ENCODE measurements at places on chromosomes 11 and 22.

GRCh38 chr11:118530683-118531596, at the start of gene TMEM25:
TMEM25 (plus strand) TSS chr11:118531192; CDS start chr11:118531802, 610 bp downstream.
- peak; percentile 87 for DNase-seq

DNA sequence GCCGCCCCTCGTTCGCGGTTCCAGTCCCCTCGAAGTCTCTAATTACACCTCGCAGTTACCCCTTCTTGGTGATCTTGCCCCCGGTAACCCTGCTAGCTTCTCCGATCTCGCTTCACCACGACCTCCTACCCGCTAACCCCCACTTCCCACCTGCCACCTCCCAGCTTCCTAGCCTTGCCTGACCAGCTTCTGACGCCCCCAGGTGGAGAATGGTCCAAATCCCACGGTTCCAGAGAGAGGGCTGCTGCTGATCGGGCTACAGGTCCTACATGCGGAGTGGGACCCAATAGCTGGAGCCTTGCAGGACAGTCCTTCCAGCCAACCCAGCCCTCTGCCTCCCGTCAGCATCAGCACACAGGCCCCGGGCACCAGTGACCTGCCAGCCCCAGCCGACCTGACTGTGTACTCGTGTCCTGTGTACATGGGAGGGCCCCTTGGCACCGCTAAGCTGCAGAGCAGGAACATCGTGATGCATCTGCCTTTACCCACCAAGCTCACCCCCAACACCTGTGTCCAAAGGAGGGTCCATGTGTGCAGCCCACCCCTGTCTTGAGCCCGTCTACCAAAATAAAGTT, 31.9 kb downstream of the RRP8 start:
- no peak for DNase-seq

GRCh38 chr11:69557266-69557665, 75.8 kb downstream of the LINC01488 start:
- DNase-seq = no peak

GRCh38 chr11:43486141-43486540, 127.4 kb downstream of the TTC17 start:
- no peak for DNase-seq

DNA sequence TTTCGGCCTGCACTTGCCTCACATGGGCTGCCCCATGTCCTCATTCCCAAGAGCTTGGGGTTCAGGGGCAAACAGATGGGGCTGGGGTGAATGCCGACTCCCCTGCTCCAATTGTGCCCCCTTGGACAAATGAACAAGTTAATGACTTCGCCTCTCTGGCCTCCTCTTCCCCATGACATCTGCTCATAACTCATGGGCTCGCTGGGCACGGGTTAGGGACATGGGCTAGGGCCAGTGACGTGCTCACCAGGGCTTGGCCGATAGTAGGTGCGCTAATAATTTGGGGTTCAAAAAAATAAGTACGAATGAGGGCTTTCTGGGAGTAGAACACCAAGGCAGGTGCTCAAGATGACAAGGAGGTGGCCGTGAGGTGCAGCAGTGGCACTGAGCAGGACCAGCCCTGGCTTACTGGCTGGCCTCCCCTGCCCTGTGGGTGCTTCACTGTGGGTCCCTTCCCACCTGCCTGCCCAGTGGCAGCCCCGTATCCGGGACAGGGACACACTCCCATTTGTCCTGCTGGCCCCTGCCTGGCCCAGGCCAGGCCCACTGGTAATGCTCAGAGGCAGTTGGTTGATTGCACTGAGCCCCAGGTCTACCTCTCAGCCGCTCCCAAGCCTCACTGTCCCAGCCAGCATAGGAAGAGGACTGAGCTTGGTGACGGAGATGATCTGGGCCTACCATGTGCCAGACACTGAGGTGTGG, 12.3 kb downstream of the CBX6 start:
- DNase-seq = no peak

GRCh38 chr11:11519184-11519583, 102.6 kb downstream of the GALNT18 start:
- DNase-seq = no peak

DNA sequence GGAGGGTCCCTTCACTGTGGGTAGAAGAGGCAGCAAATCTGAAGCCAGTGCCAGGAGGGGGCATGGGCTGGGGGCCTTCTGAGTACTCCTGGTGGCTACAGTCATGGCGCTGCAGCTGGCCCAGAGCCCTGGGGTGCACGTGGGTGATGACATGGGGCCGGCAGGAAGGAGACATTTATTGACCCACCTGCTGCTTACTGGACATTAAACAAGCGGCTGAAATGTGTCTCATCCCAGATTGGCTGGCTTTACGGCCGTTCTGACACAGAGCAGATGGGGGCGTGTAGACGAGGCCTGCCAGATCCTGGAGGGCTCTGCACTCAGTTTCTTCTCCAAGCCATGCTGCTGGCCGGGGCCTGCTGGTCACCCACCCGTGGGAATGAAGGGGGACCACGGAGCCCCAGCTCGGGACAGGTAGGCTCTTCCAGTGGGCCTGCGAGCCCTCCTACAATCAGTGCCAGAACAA, 906.9 kb downstream of the BRD1 start:
- peak; percentile 26 for DNase-seq

DNA sequence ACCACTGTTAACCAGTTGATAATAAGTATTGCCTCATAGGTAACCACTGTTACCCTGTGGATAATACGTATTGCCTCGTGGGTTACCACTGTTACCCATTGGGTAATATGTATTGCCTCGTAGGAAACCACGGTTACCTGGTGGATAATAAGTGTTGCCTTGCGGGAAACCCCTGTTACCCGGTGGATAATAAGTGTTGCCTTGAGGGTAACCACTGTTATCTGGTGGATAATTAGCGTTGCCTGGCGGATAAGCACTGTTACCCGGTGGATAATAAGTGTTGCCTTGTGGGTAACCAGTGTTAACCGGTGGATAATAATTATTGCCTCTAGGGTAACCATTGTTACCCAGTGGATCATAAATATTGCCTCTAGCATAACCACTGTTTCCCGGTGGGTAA, 27.3 kb upstream of the NXPE4 start:
- no peak for DNase-seq

DNA sequence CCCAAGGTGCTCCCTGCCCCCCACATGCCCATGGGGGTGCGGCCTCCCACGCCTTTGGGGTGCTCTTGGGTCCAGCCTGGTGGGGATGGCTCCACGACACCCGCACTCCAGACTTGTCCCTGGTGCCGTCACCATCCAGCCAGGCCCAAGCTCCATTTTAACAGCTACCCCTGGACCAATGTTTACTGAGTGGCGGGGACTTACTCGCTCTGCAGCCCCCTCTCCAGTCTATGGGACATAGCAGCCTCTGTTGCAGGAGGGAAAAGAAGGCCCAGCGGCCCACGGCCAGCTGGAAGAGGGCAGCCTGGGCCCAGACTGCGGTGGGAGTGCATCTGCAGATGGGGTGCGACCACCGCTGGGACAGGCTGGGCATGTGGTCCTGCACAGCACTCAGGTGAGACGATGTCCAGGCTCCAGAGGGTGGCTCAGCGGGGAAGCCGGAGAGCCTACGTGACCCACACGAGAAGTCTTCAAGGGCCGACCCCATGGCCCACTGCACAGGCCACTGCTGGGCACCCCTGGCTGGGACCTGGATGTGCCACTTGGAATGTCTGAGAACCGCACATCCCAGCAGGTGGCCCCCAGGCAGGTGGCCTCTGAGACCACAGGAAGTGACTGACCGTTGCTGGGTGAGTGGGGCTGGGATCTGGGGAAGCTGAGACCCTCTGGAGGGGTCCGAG, 18.1 kb downstream of the IL17REL start:
- DNase-seq = no peak

GRCh38 chr22:36196254-36197064, 5.2 kb downstream of the APOL4 start:
- DNase-seq = no peak

GRCh38 chr11:130813196-130813595, 103.1 kb downstream of the SNX19 start:
- no peak for DNase-seq

DNA sequence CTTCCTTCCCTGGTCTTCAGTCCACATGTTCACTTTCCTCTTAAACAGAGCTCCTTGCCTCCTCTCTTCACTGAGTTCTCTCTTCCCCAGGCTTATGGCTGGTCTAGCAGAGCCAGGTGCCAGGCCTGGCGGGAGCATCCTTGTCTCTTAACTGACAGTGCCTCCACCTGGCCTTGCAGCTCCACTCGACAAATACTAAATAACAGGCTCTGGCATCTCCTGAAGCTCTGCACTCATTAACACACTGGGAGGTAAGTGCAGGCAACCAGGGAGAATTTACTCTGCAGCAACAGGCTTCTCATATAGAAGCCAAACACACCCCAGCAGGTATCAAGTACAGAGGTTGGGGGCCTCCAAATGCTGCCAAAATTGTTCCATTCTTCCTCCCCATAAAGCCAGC, 438.1 kb downstream of the SOX6 start:
- no peak for DNase-seq

GRCh38 chr22:25728071-25728470, 13.9 kb upstream of the MYO18B start:
- no peak for DNase-seq

GRCh38 chr11:25658916-25659315, 673.0 kb upstream of the ANO3 start:
- DNase-seq = no peak

- DNase-seq = peak; percentile 48
These were observed 2132.2 kb downstream of the LRRC4C start for GRCh38 chr11:39327302-39327701.

DNA sequence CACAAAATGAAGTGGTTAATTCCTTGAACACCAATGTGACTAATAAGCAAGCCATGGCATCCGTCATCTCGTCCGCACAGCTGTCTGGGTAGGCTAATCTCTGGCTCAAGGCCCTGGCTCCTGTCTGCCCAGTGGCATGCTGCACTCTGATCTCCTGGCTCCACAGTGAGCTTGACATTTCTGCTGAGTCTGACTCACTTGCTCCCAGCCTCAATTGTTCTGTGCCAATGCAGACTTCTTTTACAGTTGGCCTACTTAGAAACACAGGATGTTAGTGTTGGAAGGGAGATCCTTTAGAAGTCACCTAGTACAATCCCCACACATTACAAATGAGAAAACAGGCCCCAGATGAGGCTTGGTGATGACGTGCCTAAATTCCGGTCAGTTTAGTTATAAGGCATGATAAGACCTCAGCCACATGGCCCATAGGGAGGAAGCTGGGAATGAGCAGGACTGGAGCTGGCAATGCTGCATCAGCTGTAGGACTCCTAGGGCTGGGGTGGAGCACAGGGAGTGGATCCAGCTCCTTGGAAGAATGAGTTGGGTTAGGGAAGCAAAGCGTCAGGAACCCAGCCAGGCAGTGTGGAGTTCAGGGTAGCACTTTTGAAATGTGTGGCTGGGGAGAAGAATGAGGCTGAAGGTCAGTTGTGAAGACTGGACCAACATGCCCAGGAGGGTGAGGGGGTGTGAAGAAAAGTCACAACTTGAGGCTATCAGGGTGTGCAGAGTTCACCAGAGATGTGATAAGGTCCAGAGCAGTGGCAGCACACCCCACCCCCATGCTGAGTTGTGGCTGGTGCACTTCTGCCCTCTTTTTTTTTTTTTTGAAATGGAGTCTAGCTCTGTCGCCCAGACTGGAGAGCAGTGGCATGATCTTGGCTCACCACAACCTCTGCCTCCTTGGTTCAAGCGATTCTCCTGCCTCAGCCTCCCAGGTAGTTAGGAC, 70.2 kb upstream of the EED start:
- DNase-seq = peak; percentile 59

DNA sequence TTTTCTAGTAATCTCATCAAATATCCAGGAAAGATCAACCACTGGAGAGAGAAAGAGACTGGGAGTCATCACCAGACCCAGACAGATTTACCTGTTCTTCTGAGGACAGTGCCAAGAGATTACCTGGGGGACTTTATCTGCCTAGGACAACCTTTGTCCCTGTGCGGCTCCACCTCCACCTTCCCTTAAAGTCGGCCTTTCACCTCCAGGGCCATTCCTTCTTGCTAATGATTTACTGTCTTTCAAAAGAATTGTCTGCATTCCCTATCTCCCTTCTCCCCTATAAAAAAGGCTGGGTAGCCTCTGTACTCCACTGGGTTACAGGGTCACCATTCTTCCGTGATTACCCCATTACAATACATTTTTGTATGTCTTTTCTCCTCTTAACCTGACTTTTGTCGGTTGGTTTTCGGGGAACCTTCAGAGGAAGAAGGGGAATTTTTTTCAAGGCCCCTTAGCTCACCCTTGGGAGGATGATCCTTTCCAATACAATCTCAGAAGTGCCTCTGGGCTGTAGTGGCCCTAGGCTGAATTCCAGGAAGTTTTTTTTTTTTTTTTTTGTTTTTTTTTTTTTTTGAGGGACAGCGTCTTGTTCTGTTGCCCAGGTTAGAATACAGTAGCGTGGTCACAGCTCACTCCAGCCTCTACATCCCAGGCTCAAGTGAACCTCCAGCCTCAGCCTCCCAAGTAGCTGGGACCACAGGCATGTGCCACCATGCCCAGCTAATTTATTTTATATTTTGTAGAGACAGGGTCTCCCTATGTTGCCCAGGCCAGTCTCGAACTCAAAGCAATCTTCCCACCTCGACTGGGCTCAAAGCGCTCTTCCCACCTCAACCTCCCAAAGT, 1.5 kb upstream of the HMOX1 start:
- no peak for DNase-seq

DNA sequence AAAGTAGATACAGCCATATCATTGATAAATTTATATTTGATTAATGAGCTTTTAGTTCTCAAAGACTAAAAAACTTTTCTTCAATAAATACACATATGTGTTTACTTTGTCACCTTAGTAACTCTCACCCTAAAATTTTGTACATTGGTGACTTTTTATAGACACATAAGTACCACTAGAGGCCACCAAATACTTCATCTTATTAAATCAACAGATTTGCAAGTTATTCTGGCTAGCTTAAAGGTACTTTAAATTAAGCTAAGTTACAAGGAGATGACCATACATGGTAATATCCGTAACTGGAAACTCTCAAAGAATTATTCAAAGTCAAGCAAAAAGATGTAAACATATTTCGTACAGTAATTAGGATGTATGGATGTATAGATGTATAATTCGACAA, 112.2 kb downstream of the SBF2 start:
- DNase-seq = no peak

GRCh38 chr11:3052567-3052966, 4.7 kb downstream of the CARS1 start:
- no peak for DNase-seq

DNA sequence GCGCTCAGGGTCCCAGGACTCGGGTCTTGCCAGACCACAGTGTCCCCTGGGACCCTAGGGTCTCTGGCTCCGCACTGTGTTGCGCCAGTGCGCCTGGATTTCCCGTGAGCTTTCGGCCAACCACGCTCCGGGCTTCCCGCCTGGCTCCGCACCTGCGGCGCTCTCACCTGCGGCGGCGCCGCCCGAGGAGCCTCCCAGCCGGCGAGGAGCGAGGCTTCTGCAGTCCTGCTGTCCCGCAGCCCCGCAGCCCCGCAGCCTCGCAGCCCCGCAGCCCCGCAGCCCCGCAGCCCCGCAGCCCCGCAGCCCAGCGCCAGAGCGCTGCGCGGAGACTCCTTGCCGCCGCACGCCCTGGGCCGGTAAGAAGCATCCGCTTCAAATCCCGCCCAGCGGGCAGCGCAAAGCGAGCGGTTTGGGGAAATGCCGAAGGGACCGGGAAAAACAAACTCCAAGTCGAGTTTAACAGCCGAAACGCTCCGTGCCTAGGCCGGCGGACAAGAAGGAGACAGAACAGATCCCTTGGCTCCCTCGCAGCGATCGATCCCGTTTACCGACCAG, 939 bp downstream of the ALX4 start:
- DNase-seq = no peak

- DNase-seq = no peak
These were observed 1.2 kb downstream of the MSANTD2 start for GRCh38 chr11:124798991-124799347.

- no peak for DNase-seq
These were observed 9.7 kb upstream of the BCL9L start for GRCh38 chr11:118935376-118935775.
